Trophoblast cell (in vitro differentiated cells and primary cell): ENCODE measurements at places on chromosomes 6 and 20.

DNA sequence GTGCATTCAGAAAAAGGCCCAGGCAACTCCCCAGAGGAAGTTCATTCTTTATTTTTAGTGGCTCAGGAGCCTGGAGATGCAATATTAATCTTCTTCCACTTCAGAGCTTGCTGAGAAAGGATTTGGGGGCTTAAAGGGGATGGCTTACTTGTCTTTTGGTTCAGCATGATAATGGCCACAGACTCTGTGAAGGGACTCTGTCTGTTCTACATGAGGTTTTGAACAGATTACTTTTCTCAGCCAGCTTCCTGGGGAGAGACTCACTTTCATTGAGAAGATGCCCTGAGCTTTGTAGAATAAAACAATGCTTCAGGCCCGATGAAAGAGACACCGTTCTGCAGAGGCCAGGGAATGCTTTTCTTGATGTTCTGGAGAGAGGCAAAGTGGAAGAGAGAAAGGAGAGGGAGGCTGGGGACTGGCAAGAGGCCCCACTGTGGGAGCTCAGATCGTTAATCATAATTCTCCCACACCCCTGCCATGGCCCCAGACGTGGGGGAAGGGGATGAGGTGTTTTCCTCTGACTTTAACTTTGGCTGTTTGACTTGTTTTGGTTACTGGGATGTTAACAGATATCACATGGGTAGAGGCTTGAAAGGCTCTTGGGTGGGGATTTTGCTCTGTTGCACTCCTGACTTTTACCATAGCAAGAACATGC lies 19.1 kb downstream of the SCP2D1 start:
- DNase-seq: no peak

DNA sequence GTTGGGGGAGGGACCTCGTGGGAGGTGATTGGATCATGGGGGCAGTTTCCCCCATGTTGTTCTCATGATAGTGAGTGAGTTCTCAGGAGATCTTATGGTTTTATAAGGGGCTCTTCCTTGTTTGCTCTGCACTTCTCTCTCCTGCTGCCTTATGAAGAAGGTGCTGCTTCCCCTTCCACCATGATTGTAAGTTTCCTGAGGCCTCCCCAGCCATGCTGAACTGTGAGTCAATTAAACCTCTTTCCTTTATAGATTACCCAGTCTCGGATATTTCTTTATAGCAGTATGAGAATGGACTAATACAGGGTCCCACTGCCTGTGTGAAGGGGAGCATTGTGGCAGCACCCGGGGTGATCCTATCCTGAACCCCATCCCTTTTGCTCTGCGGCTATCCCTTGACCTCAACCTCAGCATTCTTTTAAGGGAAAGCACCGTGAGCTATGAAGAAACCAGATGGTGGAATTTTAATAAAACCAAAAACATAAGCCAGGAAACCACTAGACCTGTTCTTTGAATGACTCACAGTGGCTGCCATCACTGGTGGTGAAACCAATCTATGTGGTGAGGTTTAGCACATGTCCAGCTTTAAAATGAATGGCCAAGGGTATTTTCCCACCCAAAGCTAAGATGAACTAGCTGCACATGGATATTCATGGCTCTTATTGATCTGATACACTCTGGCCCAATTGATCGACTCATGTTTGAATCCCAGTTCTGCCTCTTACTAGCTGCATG lies 62.2 kb downstream of the ZDHHC14 start:
- no peak for DNase-seq

DNA sequence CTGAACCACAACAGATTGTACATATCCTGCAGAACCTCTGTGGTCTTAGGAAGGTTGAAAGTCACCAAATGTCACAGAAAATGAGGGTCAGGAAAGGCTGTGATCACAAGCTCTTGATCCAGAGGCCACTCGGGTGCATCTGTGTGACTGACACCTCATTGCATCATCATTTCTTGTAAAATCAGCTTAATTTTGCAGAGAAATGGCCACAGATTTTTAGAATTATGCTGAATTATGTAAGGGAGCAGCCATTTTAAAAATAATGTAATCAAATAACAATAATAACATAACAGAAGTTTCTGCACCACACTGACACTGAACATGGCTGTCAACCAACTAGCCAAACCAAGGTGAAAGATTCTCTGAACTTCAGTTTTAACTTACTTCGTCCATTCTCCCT lies 32.5 kb upstream of the PRND start:
- DNase-seq: no peak

- peak; percentile 37 for DNase-seq
Observed at GRCh38 chr6:45946887-45947286, 68.8 kb downstream of the CLIC5 start.

GRCh38 chr20:33926425-33926824 lies 67.3 kb upstream of the RALY start:
- no peak for DNase-seq

DNA sequence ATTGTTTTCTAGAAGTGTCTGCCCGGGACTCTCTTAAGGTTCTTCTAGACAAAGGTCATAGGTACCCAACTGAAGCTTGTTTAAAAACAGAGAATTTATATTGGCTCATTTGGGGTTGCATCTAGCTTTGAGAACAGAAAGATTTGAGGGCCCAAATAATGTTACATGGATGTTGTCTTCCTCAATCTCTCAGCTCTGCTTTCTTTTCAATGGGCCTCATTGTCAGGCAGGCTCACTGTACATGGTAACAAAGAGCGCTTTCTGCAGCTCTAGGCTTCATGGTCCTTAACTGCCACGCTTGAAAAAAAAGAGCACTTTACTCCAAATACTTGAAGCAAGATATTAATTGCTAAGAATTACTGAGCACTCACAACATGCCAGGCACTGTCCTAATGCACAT lies 22.2 kb downstream of the NHLRC1 start:
- DNase-seq: no peak

DNA sequence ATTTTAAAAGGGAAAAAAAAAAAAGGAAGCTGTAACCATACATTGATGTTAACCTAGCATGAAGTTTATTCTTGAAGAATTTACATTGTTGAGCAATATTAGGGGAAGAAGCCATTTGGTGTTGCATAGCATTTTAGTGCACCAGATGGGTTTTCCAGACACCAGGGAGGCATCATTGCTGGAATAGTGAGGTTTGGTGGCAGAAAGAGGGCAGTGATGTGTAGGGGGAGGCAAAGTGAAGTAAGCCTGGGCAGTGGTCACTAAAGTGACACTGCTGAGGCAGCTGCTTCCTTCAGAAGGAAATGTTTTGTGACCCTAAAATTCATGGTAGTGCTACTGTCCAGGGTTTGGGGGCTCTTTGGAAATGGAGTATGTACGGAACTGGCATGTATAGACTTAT lies 2.6 kb downstream of the TOMM6 start:
- no peak for DNase-seq

DNA sequence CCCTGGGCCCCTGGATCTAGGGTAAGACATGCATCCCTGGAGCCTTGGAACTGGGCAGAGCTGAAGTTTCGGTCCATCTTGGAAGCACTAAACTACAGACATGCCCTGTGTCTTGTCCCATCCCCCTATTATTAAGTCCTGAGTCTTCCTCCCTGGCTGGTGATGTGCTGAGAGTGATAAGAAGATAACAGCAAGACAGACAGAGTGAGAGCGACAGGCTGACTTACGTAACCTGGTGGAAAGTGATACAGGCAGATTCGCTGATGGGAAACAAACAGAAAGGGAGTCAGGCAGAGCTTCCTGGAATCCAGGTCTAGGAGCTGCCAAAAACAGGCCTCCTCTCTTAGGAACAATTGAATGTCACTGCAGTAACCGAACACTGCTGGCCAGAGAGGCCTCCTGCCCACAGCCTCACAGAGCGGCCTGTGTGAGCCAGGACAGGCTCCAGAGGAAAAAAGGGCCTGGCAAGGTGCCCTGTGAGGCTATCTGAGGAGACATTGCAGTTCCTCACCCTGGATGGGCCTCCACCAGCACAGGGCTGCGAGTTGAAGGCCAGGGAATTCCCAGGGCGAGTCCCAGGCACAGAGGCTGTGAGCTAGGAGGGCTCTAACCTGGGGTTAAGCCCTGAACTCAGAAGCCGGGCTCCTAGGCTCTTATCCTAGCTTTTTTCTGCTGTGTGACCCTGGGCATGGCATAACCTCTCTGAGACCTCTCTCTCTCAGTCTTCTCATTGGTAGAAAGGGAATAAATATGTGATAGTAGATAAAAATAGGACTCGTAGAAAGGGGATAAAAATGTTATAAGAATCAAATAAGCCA lies 34.2 kb upstream of the B4GALT5 start:
- DNase-seq: peak; percentile 36

DNA sequence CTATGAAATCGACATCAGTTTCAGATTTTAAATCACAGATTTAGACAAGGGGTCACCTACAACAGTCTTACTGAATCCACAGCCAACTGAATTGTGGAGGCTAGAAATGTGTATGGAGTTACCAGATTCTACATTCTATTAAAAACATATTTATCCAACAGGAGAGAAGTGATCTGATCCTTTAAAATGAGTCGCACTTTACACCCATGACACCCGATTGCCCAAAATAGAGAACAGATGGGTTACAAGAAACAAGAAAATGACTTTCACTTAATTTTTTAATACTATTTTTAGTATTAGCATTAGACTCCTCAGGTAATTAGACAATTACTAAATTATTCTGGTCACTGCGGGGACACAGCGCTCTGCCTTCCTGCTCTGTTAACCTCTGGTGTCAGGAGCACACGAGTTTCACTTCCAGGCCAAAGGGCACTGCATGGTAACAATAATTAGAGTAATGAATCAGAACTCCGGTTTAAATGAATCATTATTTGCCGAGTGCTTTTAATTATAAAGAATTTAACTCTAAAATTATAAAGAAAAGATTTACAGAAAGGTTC lies 108.6 kb downstream of the ATP9A start:
- DNase-seq: no peak

- DNase-seq: no peak
Observed at GRCh38 chr6:125255201-125255600, 46.6 kb downstream of the HDDC2 start.

DNA sequence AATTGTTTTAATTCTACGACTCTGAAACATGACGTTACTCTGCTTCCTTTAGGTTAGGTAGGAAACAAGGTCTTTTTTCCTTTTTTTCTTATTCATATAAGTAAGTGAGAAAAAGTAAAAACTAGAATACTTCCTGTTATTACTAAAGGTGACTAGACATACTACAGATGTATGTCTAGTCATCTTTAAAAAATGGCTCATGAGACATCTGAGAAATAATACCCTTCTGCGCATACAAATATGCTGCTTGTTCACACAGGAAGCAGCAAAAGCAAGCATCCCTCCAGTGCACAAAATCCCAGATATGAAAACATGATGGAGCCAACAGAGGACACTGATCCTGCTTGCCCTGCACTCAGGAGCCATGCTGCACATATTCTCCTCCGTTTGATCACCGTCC lies 699.1 kb downstream of the EPM2A start:
- no peak for DNase-seq

DNA sequence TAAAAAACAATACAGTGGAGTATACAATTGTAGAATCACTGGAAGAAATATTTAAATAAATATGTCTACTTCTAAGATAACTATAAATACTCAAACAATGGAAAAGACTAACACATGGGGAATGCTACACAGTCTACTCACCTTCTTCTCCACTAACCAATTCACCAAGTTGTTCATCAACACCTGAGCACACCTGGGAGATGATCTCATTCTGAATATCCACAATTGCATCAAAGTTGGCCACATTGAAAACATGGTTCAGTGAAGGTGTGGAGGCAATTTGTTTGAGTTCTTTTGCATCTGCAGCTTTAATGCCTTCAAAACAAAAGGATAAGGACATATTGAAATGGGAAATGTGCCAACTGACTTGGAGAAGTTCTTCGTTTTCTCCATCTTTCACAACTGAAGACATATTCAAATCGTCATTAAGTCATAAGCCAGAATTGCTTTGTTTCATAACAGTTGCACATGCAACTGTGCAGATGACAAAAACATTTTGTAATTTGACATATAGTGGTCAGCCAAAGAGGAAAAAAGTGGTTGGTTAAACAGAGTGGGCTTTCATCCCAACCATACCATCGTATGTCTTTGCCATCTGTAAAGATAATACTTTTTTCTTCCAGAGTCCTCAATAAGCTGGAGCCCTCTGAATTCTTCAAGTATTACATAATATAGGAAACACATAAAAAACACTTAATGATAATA lies 17.5 kb downstream of the COL12A1 start:
- DNase-seq: no peak

GRCh38 chr20:49104365-49104648 lies 58.2 kb downstream of the CSE1L start:
- DNase-seq: no peak

GRCh38 chr20:42686057-42686456 lies 503.6 kb downstream of the PTPRT start:
- no peak for DNase-seq
